ENCODE measurements at places on chromosomes 7 and 10. TPM values are rescaled to one million over a fixed set of nuclear protein-coding genes. Genes with fewer than 3 reads are reported as not detected.

DNA sequence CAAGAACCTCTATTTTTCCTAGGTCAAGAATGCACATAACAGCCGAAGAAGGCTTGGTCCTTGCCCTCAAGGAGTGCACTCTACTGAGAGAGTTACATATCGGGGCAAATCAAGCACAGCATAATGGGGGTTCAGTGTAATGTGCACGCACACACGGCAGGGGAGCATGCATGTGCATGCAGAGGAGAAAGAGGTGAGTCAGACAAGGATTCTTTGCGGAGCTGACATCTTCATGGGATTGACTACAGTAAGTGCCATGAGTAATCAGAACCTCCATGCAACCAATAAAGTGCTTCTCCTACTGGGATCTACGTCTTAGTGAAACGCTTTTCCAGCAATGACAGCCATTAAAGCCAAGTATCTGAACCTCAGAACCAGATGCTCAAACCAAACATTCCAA lies 123.6 kb downstream of the RNF216 start:
- DNase-seq = no peak

- DNase-seq = no peak
Observed at GRCh38 chr7:132519936-132520335, 56.3 kb downstream of the PLXNA4 start.

TMEM168 gene
- total RNA-seq = 63.0 TPM

CDH23 gene
- total RNA-seq = 79.3 TPM

DNA sequence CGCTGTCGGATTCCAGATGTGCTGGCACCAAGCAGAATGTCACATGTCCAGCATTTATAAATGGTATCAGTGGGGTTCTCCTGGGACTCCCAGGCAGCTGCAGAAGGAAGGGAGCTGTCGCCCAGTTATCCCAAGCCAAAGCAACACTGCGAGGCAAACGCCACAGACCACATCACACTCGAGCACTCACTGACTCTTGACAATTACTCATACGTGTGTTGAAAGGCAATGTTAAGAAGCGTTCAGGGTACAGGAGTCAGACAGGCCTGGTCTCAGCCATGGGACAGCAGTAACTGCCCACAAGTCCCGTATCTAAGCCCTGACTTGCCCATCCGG lies 113.4 kb downstream of the DIP2C start:
- DNase-seq = no peak

TM9SF3 gene
- total RNA-seq = 163 TPM

DNA sequence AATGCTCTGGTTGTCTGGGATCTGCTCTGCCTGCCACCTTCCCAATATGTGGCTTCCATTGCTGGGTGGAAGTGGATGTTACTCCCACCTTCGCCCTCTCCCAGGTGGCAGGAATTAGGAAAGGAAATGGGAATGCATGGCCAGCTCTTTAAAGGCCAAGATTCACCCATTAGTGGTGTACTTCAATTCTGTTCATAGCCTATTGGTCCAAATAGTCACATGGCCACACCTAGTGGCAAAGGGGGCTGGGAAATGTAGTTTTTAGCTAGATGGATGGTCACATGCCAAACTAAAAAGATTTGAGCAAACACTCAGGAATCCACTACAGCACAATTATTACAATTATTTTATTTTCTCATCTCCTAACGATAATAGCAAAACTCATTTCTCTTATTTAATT lies 135.1 kb downstream of the NPY start:
- no peak for DNase-seq

GRCh38 chr7:141294143-141294829 lies 220.4 kb downstream of the TMEM178B start:
- DNase-seq = no peak

- DNase-seq = no peak
Observed at GRCh38 chr7:95219721-95220120, 104.6 kb downstream of the PON1 start.

TEX36 gene
- total RNA-seq = not detected

ARHGAP22 gene
- 4.6 TPM for total RNA-seq

SPAM1 gene
- total RNA-seq = not detected

GPR26 gene
- total RNA-seq = not detected

DNA sequence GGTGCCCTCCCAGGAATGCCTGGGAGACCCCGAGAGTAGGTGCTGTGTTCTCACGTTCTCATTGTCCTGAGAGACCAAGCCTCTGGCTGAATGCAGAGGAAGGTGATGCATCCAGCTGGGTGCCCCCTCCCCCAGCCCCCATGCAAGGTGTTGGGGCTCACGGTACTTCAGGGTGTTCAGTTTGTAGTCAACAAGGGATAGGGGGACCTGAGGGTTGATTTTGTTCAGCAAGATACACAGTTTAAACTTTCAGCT lies 60.4 kb upstream of the DUSP5 start:
- no peak for DNase-seq

VIPR2 gene
- total RNA-seq = 4.8 TPM

DNA sequence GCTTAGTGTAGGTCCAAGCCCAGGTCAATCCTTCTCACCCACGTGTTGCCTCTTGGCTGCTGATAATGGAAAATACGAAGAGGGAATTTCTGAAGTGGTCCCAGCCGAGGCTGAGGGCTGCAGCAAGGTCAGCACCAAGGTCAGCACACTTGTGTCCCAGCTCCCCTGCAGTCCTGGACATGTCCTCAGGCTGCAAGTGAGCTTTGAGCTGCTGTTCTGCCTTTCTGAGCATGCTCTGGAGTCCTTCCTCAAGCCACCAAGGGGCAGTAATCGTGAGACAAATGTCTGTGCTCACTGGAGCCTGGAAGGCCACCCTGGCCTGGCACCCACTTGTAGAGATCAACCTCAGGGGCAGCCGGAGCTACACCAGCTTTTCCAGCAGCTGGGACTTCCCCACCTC lies 28.3 kb downstream of the DRGX start:
- DNase-seq = peak; percentile 20

NEUROG3 gene
- not detected for total RNA-seq

NRAP gene
- total RNA-seq = 0.18 TPM

DNA sequence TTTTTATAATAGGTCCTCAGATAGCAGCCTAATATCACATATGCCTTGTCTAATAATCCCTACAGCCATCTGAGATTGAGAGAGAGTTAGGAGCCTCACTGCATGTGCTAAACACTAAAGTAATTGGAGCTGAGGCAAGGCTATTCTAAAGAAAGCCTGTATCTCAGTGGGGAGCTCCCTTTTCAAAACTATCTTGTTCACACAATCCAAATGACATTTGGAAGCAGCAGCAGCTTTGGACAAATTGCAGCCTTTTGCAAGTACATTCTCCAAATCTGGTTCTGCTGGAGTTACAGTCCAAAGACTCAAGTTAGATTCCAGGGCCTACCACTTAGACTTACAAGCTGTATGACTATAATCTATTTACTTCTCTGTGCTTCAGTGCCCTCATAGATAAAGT lies 104.5 kb downstream of the MACC1 start:
- DNase-seq = no peak

Measured in ureter (tissue), 1 donor.